Colonic mucosa (tissue), 4 donors: ENCODE measurements at places on chromosomes 5 and 9. TPM values are rescaled to one million over a fixed set of nuclear protein-coding genes. Genes with fewer than 3 reads are reported as not detected.

GRCh38 chr5:40308867-40309266 is 370.8 kb upstream of the PTGER4 start:
- DNase-seq: no peak

DNA sequence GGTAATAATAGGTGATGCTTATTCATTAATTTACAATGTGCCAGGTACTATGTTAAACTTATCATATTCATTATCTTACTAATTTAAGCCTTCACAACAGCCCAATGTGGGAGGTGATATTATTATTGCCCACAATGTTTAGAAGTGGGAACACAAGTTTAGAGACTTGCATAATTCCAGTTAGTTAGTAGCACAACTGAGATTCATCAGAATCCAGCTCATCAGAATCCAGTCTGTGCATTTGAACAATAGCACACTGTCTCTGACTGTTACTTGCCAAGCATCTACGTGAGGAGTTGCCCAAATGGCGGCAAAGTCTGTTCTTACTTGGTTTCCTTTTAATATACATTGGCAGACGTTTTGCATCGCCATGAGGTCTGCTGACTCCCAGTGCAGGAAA is 110.9 kb upstream of the BASP1 start:
- DNase-seq: no peak

DNA sequence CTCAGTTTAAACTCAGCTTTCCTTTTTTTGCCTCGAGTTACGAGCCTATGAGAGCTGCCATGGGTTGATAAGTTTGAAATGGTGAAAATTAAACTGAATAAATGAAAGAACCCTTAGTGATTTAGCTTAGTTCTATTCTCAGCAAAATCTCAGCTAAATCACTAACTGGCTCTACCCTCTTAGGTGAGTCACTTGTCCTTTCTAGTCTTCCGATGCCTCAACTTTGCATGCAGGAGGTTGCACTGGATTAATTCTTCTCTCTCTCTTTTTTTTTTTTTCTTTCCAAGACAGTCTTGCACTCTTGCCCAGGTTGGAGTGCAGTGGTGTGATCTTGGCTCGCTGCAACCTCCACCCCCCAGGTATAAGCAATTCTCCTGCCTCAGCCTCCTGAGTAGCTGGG is 83.9 kb downstream of the PAPPA start:
- DNase-seq: no peak

GRCh38 chr5:62717301-62717933 is 138.8 kb downstream of the LRRC70 start:
- no peak for DNase-seq

The GNA14 gene
- 11.7 TPM for total RNA-seq
